HTR-8/SVneo (cell line): ENCODE measurements at places on chromosomes 1 and 21.

DNA sequence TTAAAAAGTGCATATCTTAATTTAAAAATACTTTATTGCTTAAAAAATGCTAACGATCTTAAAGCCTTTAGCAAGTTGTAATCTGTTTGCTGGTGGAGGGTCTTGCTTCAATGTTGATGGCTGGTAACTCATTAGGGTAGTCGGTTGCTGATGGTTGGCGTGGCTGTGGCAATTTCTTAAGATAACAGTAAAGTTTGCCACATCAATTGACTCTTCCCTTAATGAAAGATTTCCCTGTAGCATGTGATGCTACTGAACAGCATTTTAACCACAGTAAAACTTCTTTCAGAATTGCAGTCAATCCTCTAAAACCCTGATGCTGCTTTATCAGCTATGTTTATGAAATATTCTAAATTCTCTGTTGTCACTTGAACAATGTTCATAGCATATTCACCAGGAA lies 6.8 kb upstream of the SAMD13 start:
- no peak for DNase-seq

DNA sequence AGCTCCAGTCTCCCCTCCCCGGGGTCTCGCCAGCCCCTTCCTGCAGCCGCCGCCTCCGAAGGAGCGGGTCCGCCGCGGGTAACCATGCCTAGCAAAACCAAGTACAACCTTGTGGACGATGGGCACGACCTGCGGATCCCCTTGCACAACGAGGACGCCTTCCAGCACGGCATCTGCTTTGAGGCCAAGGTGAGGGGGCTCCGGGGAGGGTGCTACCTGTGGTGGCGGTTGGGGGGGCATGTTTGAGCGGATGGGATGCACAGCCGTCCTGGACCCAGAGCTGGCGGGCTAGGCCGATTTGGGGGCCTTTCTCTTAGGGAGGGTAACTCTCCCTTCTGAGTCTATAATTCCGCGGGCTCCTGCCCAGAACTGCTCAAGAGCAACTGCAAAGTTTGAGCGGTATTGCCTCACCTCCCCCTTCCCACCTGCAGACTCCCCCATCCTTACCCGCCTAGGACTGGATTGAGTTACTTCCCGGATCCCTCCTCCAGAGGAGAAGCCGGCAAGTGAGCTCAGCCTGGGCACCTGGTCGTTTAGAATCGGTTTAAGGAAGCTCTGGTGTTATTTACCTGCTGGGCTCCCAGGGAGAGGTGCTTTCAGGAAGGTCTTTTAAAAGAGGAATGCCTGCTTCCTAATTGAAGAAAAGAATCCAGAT lies 730 bp downstream of the NOS1AP start:
- no peak for DNase-seq

DNA sequence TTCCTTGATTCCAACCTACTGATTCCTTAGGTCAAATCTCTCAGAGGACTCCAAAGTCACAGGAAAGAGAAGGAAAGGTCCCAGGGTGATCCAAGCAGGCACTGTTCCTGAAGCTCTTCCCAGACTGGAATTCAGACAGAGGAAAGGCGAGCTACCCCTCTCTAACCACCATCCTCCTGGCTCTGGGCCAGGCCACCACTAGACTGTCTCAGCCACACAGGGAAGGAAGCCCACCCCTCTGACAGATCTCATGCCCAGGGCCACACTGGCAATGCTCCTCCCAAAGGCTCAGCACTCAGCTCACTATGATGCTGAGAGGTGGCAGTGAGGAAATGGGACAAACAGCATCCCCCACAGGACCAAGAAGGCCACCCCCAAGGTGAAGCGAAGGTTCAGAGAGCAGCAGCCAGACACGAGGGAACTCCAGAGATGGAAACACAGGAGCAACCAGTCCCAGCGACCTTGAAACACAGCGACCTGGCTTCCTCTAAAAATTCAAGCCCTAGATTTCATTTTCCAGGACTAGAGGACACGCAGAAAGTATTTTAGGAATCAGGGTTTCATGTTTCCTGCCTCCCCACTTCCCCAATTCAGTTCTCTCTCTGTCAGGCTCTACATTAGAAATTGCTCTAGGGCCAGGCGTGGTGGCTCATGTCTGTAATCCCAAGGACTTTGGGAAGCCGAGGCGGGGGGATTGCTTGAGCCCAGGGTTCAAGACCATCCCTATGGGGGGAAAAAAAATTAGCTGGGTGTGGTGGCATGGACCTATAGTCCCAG lies 18.8 kb downstream of the PIK3C2B start:
- no peak for DNase-seq

GRCh38 chr21:43001316-43001715 lies 27.0 kb downstream of the PKNOX1 start:
- DNase-seq: no peak

- no peak for DNase-seq
Observed at GRCh38 chr1:244204004-244204403, 152.9 kb downstream of the ZBTB18 start.

- DNase-seq: no peak
Observed at GRCh38 chr1:45867697-45868348, 64.4 kb downstream of the MAST2 start.

- no peak for DNase-seq
Observed at GRCh38 chr1:164064501-164064900, 494.5 kb upstream of the PBX1 start.

- DNase-seq: no peak
Observed at GRCh38 chr21:36428761-36429432, 43.7 kb downstream of the CHAF1B start.

GRCh38 chr1:48251821-48252220 lies 29.3 kb downstream of the SLC5A9 start:
- DNase-seq: no peak

GRCh38 chr1:108643492-108644335 lies 17.2 kb downstream of the HENMT1 start:
- DNase-seq: peak; percentile 33

DNA sequence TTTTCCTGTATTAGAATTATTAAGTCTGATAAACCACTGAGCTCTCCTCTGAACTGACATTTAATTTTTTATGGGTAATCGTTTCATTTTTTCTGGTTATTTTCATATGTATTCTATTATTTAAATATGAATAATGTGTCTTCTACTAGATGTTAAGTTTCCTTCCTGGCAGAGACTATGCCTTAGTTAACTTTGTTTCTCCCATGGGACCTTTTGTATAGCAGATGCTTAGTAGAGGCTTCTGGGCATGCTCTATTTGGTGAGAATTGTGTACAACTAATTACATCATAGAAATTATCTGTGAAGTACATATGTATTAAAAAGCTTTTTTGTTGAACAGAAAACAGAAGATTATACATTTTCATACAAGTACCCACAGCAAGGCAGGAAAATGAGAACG lies 23.4 kb downstream of the CTBS start:
- no peak for DNase-seq

DNA sequence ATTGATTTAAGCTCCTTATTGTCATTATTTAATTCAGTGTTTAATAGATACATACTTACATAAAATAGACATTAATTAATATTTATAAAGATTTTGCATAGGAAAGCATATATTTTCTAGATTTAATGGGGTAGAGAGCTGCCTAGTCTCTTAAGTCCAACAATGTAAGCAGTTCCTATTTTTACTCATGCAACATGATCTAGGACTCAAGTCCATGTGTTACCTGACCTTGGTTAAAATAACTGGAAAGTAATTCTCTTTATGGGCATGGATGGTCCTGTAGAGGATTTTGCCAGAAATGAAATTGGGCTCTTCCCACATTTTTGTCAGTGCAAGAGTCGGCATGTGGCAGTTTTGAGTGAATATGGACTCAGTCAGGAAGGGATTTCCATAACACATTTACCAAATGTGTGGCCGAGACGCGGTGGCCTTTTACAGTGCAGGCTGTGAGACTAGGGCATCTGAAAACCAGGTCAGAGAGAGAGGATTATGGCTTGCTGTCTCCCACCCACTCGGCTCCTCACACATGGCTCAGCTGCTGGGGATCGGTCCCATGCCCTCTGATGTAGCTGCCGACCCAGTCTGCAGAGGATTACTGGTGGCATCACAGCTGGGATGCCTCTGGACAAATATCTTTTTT lies 6.2 kb upstream of the KIF1B start:
- DNase-seq: no peak

DNA sequence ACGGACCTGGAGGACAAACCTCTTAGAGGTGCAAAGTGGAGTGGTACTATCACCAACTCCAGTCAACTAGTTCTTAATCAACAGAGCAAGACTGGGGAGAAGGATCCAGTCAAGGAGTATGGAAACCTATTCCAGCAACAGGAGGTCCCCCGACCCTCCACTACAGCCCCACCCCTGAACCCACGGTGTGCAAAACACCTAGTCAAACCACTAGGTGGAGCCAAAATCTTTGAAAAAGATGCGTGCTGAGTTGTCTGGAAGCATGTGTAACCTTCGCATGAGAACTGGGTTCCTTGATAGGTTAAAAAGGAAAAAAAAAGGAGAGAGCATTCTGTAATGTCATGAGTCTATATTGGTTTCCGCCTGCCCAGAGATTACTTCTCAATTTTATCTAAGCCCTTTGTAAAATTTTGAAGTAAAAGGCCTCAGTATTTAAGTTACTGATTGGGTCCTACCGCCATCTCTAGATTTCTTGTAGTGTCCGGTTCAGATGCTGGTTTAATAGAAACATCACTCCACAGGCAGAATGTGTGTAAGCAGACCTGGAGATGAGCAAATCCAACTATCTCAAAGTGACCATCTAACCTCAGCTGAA lies 81.9 kb upstream of the HAO2 start:
- DNase-seq: peak; percentile 13

GRCh38 chr1:2786329-2787162 lies 14.9 kb downstream of the TTC34 start:
- DNase-seq: peak; percentile 36

- DNase-seq: no peak
Observed at GRCh38 chr1:246800356-246800755, 76.1 kb downstream of the SCCPDH start.

DNA sequence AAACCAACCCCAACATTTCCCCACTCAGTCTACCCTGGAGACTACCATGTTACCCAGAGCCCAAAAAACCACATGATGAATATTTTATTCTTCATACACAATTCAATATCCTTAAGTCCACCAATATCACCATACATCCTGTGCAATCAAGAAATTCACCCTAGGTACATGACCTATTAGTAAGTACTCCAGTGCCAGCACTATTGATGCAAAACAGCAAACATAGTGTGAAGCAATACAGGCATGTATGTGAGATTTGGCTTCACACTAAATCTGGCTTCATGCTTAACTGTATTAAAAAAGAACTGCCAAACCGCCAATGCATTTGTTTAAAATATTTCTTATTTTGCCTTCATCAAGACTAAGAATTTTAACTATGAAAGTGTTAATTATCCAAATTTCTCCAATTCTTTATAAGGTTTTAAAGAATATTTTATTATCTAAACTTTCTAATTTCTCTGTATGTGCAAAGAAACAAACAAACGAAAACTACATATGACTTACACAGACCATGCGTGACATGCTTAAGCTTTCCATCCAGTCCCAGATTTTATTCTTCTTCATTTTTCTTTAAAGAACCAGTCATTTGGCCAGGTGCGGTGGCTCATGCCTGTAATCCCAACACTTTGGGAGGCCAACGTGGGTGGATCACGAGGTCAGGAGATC lies 22.4 kb upstream of the TMEM125 start:
- DNase-seq: no peak

- peak; percentile 88 for DNase-seq
Observed at GRCh38 chr1:181033799-181034451, at the start of gene MR1. TSS of gene MR1 (plus strand) at chr1:181033983. CDS start at chr1:181034008, 25 bp downstream.

GRCh38 chr1:212959266-212960220 lies 9.2 kb downstream of the VASH2 start:
- no peak for DNase-seq

GRCh38 chr1:161013131-161013487 lies 7.8 kb downstream of the F11R start:
- DNase-seq: no peak

DNA sequence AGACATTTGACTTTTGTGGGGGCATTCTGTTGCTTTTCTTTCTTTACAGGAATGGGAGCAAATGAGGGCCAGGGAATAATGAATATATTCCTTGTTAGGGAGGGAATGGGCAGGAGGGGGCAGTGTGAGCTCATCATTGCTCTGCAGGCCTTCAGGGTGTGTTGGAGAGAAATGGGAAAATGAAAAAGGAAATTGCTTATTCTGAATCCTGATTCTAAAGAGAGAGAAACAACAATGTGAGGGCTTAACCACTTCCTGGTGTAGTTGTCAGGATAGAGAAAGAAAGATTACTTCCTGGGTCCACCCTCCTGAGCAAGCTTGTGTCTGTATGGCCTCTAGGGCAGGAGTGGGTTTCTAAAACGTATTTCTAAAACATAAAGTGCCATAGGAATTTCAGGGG lies 28.3 kb downstream of the VANGL2 start:
- peak; percentile 40 for DNase-seq

GRCh38 chr1:16324456-16324890 lies 27.8 kb downstream of the FBXO42 start:
- DNase-seq: peak; percentile 45

GRCh38 chr1:63960326-63960725 lies 186.5 kb downstream of the ROR1 start:
- no peak for DNase-seq

DNA sequence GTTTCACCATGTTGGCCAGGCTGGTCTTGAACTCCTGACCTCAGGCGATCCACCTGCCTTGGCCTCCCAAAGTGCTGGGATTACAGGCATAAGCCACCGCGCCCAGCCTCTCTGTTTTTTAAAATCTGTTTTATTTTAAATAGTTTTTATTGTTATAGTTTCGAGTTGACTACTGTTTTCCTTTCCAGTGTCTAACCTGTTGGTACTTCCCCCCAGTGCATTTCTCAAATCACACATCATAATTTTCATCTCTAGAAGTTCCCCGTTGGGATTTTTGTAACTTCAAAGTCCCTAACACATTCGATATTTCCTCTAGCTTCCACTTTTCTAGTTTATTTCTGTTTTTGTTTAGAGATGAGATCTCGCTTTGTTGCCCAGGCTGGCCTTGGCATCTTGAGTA lies 7.5 kb downstream of the HES4 start:
- no peak for DNase-seq

- no peak for DNase-seq
Observed at GRCh38 chr1:153748903-153749302, 21.1 kb downstream of the INTS3 start.

GRCh38 chr1:223233410-223234169 lies 90.5 kb upstream of the TLR5 start:
- peak; percentile 65 for DNase-seq

GRCh38 chr1:12521096-12521495 lies 96.9 kb downstream of the DHRS3 start:
- no peak for DNase-seq

DNA sequence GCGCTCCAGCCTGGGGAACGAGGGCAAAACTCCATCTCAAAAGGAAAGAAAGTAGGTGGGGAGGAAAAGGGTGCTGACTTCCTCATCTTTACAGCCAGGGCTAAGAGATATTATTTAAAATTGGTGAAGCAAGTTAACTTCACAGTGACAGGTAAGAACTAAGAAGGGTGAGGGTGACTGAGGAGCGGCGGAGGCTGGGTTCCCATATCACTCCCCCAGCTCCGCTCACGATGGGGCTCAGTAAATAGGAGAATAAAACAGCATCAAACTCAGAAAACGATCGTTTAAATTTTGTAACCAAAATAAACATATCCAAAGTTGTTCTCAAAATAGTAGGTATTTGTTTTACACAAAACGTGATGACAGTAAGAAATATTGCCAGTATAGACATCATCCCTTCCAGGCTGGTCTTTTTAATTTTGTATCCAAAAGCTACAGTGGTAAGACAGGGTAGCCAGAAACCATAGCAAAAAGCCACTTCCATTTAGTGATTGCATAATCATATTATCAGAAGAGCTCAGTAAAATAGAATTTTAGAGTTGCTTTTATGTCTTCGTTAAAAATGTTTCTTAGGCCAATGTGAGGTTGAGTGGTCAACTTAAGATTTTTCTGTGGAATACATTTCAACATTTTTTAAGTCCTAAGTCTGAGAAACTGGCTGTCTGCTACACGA lies 26.2 kb upstream of the ADARB1 start:
- no peak for DNase-seq
